Astrocyte of the hippocampus (primary cell): ENCODE measurements at places on chromosomes 3 and 15.

DNA sequence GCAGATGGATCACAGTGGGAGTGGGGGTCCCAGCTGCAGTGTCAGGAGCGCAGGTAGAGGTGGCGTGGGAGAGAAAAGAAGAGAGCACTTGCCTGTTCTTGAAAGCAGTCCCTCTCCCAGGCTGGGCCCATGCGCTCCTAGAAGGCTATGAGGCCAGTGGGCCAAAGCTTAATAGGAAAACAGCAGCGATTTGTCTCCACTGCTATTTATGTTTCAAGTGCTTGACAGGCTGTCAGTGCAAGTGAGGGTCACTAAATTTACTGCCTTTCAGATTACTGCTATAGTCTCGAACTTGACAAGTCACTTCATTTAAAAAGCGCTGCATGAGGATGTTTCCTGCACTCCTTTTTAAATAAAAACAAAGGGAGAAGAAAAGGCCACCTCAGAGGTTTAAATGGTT lies 239.5 kb downstream of the GAP43 start:
- no peak for DNase-seq

- DNase-seq: no peak
Measured at GRCh38 chr15:71409541-71409940, 294.3 kb downstream of the THSD4 start.

- no peak for DNase-seq
Measured at GRCh38 chr3:119292666-119293065, 1.5 kb upstream of the ARHGAP31 start.

GRCh38 chr3:156675830-156676767 lies 1.7 kb downstream of the TIPARP start:
- DNase-seq: peak; percentile 80

- no peak for DNase-seq
Measured at GRCh38 chr3:64450396-64450956, 225.2 kb upstream of the PRICKLE2 start.
